HL-60 (cell line): ENCODE measurements at places on chromosomes 5 and 9.
A peak's percentile ranks its signal among the peaks of the same experiment; 100 is the strongest.

GRCh38 chr9:86734771-86735170 is 212.5 kb downstream of the GAS1 start:
- DNase-seq: no peak

DNA sequence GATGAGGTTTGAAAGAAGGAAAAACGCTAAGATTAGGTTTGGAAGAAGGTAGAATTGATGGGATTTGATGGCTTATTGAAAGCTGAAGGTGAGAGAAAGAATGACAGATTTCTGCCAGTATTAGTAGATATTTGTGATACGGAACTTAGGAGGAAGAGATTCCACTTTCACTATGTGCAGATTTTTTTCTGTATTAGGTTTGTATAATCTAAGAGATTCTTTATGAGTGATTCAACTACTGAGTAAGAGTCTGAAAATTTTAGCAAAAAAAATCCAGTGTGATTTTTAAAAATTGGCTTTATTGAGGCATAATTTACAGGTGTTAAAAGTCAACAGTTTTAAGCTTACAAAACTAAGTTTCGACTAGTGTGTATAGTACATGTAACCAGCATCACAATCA is 54.1 kb downstream of the AP3S1 start:
- no peak for DNase-seq

DNA sequence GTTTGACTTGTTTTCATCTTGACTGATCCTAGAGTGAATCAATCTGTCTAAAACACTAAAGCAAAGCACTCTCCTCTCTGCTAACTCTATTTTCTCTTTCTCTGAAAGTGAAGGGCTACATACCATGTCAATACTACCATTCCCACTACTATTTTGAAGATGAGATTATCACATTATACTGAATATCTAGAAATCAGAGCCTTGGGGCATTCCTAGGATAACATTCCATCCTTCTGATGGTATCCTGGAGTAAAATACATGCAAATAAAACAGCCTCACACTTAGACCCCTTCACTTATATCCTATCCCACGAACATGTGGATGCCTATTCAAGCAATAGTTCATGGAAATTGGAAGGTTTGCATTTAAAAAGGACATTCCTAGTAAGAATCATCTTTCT is 309.3 kb upstream of the ACTBL2 start:
- DNase-seq: no peak

GRCh38 chr5:169426784-169427183 is 125.8 kb upstream of the SLIT3 start:
- DNase-seq: peak; percentile 78

- DNase-seq: no peak
Measured at GRCh38 chr5:143606043-143606752, 202.7 kb upstream of the NR3C1 start.

- DNase-seq: no peak
Measured at GRCh38 chr5:154559398-154560276, 81.6 kb upstream of the HAND1 start.
